CD4-positive, alpha-beta T cell treated with Interleukin-2 at 100 ng/mL for 4 hours (primary cell): ENCODE measurements at places on chromosomes 2 and 18.

DNA sequence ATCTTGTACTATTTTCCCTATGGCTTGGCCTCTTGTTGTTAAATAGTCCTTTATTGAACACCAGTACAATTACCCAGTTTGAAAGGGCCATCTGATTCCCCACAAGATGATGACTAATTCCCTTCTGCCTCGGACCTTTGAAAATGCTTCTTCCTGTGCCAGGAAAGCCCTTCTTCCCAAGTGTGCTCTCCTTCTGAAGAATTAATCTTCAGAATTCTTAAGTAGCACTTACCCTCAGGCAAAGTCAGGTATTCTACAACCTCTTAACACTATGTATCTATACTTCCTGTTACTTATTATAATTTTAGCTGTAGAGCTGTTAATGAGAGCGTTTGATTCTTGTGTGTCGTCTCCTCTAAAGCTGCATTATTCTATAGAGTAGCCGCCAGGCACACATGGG, 28.6 kb upstream of the MEX3C start:
- DNase-seq: no peak

- DNase-seq: peak; percentile 33
Measured at GRCh38 chr18:59921384-59921891, 21.6 kb downstream of the PMAIP1 start.

DNA sequence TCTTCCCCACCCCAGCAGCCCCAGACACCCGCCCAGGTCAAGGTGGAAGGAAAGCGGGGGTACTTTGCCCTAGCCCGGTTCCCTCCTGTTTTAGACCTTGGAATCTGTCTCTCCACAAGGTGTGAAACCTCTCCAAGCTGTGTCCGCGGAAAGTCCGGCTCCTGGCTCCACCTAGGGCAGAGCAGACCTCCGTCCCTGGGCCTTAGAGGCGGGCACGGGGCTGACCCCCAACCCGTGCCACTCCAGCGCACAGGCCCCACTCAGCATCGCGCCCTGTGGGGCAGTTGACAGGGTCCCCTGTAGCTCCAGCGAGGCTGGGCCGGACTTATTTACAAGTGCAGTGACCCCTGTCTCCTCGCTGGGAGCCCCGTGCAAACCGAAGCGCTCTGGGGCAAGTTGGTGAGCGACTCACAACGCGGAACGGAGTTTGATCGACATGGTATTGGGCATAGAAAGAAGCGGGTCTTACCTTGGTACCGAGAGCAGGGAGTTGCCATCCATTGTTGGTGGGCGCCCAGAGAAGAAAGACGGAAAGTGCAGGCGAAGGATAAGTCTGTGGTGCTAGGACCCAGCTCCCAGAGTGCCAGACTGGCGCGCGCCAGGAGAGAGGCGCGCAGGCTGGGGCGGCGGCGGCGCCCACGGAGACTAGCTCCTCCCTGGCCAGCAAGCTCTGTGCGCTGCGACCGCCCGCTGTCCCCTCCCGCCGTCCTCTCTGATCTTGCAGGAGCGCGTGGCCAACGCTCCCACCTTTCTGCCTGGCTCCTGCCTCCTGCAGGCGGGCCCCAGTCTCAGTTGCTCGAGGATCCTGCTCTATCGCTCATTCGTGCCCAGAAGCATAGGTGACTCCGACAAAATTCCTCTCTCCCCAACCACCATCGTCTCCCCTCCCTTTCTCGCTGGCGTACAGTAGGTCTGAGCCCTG, at the start of gene SPHKAP:
SPHKAP (minus strand) TSS at position 590 of the 922 bp plus-strand sequence; CDS start at position 501, 89 bp downstream.
- DNase-seq: no peak

DNA sequence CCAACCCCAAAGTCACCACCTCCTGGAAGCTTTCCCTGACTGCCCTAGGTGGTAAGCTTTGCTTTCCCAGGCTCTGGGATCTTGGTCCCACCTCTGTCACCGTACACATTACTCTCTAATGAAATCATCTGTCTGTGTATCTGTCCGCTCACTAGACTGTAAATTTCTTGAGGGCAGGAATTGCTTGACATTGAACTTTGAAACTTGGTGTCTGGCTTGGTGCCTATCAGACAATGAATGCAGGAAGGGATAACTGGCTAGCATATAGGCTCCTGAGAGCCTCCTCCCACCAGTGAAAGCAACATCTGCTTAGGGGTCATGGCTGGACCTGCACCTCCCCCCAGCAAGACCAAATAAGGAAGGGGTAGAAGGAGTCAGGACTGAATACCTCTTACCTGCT, 155.7 kb downstream of the TNS1 start:
- DNase-seq: no peak

GRCh38 chr2:33342171-33342570, 134.3 kb upstream of the RASGRP3 start:
- no peak for DNase-seq

- no peak for DNase-seq
Measured at GRCh38 chr2:205358351-205358815, 323.9 kb upstream of the NRP2 start.

DNA sequence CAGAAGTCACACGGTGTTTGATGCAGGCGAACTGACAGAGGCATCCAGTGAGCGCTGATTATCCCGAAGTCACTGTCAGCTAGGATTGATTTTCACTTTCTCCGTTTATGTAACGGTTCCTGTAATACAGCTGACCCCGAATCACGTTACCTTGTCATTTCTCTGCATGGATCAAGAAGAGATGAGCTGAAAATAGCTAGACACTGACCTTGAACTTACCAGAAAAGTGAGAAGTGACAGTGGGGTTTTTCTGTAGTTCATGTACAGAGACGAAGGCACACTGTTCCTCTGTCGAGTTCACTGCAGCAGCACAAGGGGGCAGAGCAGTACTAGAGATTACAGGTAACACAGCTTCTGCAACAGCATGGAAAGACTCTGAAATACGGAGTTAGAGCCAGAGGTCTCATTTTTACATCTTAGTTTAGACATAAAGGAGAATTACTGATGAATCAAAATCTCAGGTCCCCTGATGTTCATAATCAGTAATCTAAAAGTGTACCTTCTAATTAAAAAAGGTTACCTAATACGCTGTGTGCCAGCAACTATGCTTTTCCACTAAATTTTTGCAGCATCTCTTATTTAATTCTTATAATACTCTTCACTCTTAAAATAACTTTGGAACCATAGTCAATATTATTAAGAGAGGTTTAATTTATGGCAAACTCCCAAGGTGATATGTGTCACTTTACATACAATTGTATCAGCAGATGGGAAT, 33.1 kb downstream of the ARHGAP15 start:
- DNase-seq: peak; percentile 80

DNA sequence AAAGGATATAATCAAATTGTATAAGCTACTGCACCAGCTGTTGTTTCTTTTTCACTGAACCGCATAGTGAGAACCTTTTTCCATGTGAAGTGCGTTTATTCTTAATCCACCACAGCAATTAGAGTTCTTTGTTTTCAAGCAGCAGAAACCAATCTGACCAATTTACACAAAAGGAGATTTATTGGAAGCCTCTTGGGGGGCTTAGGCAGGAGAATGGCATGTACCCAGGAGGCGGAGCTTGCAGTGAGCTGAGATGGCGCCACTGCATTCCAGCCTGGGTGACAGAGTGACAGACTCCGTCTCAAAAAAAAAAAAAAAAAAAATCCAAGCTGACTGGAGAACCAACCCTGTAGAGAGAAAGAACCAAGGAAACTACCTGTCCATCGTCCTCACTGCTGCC, 10.0 kb downstream of the ADNP2 start:
- no peak for DNase-seq

GRCh38 chr2:121532894-121533293, 2.2 kb downstream of the RNU4ATAC start:
- no peak for DNase-seq

GRCh38 chr2:21276163-21276562, 152.4 kb downstream of the TDRD15 start:
- DNase-seq: no peak

GRCh38 chr2:149399934-149400615, 69.7 kb downstream of the LYPD6 start:
- no peak for DNase-seq

DNA sequence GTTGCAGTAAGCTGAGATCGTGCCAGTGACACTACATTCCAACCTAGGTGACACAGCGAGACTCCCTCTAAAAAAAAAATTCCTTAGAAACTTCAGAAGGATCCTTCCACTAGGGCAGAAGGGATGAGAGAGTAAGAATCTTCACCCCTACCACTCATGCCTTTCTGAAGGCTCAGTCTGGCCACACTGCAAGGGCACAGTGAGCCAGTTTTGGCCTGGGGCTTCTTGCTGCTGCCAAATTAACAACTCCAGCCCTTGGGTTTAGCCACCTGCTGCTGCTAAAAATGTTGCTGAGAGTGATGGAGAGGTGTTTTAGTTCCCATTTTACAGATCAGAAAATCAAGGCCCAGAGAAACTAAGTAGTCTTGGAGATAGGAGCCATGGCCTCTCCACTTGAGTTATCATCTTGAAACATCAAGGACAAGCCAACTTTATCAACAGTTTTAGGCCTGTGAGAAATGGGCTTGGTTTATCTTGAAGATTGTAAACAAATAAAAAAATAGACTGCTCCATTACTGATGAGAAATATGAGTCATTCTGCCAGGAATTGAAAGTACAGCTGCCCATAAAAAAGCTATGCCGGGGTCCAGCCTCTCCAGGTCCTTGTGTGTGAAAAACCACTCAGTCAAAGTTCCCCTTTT, 31.9 kb upstream of the CASP8 start:
- peak; percentile 56 for DNase-seq

DNA sequence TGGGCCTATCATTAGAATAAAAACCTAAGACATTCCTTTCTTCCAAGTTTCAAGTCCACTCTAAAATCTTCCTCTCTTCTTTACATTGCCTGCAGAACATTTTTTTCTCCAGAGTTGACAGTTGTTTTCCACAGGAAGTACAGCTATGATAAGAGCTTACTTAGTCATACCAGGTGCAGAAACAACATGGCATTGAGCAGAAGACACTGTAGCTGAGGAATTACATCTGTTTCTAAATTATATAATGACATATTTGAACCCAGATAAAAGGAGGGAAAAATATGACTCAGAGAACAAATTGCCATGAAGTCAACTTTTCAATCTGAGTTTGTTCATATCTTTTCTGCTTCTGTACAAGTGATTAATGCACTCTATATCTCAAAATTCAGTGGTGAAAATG, 30.2 kb downstream of the CMPK2 start:
- DNase-seq: no peak

- no peak for DNase-seq
Measured at GRCh38 chr2:49021271-49021670, 133.0 kb downstream of the FSHR start.

GRCh38 chr2:3472966-3473365, 46.4 kb downstream of the ADI1 start:
- no peak for DNase-seq

DNA sequence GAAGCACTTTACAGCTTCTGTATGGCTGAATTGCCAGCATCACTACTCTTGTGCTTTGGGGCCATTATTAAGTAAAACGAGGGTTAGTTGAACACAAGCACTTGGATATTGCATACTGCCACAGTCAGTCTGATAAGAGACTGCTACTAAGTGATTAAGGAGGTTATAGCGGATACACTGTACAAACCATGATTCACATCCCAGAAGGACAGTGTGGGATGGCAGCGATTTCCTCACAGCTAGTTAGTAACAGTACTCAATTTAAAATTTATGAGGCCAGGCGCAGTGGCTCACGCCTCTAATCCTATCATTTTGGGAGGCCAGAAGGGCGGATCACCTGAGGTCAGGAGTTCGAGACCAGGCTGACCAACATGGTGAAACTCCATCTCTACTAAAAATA, 2.6 kb upstream of the BMPR2 start:
- no peak for DNase-seq

GRCh38 chr18:58768293-58768974, 96.2 kb upstream of the ZNF532 start:
- peak; percentile 62 for DNase-seq

DNA sequence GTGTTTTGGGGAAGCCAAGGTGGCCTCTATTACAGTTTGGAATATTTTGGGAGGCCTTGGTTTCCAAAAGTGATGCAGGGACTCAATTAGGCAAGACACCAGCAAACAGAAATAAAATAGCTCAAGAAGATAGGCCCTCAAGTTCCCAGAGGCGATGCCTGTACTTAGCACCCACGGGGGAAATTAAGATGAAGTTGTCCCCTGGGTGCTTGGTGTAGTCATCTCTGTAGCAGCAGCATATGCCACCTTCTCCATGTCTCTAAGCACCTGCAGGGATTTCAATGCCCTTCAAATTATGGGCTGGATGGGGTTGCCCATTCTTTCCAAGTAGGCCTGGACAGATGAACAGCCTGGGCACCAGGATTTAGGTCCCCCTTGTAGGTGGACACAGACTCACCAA, 185.0 kb downstream of the CTIF start:
- DNase-seq: no peak

- no peak for DNase-seq
Measured at GRCh38 chr18:6920099-6920955, 190.8 kb downstream of the ARHGAP28 start.

DNA sequence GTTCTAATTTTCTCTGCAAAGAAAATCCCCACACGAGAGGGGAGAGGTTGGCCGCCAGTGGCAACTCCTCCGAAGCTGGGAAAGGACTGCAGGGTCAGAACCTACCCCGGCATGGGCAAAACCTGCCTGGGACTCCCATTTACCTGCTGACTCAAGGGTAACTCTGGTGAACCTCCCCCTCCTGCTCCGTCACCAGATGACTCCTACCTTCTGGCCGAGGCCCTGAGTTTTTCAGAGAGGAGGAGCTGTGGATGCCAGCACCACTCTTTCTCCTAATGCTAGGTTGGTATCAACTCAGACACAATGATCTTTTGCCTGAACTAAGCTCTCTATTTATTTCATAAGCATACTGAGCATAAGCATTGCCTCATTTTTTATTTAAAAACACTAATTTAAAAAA, 96.6 kb downstream of the ALPK2 start:
- no peak for DNase-seq

DNA sequence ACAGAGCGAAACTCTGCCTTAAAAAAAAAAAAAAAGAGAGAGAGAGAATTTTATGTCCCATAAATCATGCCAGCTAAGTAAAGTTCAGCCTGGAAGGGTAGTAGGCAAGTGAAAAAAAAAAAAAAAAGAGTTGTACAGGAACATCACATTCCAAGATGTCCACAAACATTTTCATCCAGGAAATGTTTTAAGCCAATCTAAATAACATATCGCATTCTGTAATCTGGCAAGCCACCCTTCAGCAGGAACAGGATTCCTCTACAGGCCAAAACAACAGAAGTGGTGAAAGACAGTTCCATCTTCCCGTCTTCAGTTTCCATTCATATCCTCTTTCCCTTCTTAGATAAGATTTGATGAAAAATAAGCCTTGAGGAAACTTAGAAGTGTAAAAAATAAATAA, 1108.1 kb upstream of the DDX18 start:
- DNase-seq: no peak

DNA sequence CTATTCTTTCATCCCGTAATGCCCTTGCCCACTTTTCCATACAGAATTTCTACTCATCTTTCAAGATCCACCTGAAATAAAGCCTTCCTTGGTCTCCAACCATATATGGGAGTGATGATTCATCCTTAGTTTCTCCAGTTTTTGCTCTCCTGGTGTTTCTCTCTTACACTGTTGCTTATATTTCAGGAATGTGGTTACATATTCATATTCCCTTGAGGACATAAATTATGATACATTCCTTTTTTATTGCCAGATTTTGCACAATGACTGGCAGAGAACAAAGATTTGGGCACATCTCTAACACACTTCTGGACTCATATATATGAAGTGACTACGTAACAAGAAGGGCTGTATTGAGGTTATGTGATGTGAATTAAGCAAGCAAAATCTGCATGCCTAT, 1573.4 kb upstream of the NXPH2 start:
- DNase-seq: no peak

- no peak for DNase-seq
Measured at GRCh38 chr2:238856713-238857567, 9.1 kb downstream of the TWIST2 start.
